ENCODE measurements at places on chromosomes 2 and 18.

- DNase-seq, result no peak
These were observed 37.2 kb upstream of the CFAP36 start for GRCh38 chr2:55482186-55482884.

- DNase-seq, result peak; percentile 20
These were observed 9.7 kb upstream of the OTOS start for GRCh38 chr2:240149943-240150784.

DNA sequence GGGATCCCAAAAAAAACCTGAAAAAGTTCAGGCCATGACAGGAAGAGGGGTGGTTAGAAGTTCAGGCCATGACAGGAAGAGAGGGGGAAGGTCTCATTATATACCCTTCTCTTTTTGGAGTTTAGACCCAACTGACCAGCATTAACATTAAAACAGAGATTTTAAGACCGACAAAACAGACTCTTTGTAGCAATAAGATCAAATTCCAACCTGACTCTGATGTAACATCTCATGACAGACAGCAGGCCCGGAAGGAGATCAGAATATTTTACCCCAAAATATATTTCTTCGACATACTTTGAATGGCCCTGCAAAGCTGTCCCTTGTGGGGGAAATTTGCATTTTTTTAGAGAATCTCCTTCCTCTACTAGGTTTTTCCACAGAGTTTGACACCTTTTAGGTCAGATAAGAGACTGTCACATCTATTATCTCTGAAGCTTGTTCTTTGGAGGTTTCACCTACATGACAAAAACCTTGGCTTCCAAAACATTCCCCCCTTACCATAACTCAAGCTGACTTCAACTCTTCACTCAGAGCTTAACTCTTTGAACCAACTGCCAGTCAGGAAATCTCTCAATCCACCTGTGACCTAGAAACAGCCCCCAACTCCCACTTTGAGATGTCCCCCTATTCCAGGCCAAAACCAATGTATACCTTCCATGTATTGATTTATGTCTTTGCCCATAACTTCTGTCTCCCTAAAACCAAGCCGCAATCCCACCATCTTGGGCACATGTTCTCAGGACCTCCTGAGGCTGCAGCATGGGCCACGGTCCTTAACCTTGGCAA, 51.0 kb upstream of the B3GNT2 start:
- DNase-seq, result no peak

GRCh38 chr2:230018153-230018552, 50.6 kb downstream of the SLC16A14 start:
- no peak for DNase-seq

DNA sequence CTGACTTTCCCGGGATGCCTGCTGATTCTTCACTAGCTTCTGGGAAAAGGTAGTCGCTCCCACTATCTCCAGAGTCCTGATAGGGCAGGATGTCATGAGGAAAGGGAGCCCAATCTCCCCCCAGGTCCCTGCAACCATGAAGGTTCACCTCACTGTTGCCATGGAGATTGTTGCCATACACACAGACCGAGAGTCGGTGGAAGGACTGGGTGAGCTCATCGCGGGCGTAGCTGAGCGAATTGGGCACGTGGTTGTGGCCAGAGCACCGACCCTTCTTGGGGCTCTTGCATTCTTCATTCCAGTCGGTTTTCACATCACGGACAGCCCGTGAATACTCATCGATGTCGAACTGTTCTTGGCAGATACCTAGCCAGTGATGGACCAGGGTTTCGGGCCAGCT, 97.4 kb downstream of the MEP1B start:
- no peak for DNase-seq

DNA sequence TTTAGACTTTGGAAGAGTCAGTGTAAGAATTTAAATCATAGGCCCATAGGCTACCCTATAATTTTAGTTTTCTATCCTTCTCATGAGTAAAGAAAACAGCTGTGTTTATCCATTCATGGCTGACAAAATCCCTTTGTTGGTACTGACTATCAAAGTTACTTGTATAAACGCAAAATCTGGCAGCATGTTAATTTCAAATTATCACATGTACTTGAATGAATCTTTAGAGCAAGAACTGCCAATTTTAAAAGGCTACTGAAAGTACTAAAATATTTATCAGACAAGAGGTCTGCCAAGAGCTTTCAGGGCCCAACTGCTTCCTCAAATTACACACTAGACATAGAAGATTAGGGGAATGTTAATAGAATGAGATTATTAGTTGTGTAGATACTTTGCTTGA, 66.6 kb downstream of the MYL12B start:
- DNase-seq, result no peak

DNA sequence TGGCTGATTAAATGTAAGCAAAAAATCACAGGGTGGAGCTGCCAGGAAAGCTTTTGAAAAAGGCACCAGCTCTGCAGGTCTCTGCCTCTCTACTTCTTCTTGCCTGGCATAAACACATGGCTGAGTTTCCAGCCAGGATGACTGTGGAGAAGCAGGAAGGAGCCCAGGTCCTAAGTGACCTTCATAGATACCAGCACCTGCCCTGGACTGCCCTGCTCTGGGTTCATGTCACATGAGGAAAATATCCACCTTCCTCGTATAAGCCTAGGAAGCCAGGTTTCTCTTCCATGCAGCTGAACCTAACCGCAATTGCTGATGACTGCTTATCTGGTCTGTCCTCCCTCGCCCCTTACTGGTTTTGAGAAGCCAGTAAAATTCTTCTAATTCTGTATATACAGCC, 47.8 kb upstream of the CREB1 start:
- DNase-seq, result no peak

- no peak for DNase-seq
These were observed 127.8 kb downstream of the MEP1B start for GRCh38 chr18:32317651-32318050.

DNA sequence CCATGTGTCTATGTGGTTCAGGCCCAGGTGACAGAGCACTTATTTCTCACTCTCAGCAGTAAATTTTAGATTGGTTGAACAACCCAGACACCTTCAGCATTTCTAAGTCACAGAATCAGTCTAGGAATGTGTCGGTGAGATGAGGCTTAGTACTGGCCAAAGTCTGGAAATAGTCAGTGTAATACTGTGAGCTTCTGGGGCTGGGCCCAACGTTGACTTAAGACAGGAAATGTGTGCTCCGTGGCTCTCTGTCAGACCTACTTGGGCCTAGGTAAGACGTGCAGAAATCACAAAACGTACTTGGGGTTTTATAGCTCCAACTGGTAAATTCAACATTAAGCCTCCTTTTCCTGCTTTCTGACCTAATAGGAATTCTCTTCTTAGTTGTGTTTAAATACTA, 160.3 kb upstream of the COL3A1 start:
- DNase-seq, result no peak

DNA sequence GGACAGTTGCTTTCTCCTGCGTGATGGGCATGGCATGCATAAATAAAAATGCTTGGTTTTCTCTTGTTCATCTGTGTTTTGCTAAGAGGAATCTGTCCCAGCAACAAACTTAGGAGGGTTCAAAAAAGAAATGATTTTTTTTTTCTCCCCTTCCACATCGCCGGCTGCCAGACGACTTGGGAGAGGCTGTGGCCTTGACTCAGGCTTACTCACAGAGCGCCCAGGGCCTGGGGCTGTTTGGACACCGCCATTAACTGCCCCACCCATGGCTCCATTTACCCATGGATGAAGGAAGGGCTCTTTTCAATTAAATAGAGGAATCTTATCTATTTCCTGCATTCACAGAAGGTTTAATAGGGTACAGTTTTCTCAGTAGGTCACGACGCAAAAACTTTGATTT, 22.3 kb upstream of the SERPINB5 start:
- no peak for DNase-seq

DNA sequence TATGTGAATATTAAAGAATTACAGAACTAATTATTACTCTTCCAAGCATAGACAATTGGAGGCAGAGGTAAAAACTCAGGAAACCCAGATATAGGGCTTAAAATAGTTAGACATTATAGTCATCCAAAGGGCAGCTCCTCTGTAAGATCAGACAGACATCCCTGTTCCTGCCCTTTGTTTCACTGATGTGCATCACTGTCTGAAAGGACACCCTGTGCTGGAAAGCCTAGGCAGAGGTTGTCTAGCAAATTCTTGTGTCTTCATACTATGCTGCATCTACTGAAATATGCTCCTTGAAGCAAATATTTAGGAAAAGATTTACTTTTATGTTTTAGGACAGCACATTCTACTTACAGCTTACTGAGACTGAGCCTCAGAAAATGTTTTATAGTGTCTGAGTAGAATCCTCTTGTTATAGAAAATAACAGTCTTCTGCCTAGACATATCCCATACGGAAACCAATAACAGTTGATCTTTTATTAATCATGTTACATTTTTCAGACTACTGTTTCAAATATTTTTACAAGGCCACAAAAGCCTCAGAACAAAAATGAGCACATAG, 977.3 kb upstream of the CDH2 start:
- no peak for DNase-seq

DNA sequence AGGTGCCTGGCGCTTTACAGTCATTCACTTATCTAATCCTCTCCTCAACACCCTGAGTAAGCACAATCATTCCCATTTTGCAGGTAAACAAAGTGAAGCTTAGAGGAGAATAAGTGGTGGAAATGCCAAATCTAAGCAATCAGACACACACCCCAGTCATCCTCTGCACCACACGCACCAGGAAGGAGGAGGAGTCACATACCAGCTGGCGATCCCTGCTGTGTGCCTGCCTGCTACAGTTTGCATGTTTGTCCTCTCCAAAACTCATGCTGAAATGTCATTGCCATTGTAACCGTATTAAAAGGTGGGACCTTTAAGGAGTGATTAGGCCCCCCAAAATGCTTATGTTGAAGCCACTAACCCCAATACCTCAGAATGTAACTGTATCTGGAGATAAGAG, 93.7 kb downstream of the LOXHD1 start:
- DNase-seq, result no peak

Measured in activated T-cell treated with anti-CD3 and anti-CD28 coated beads for 24 hours (primary cell).